ENCODE measurements at places on chromosomes 7 and 10. TPM values are rescaled to one million over a fixed set of nuclear protein-coding genes. Genes with fewer than 3 reads are reported as not detected.

DNA sequence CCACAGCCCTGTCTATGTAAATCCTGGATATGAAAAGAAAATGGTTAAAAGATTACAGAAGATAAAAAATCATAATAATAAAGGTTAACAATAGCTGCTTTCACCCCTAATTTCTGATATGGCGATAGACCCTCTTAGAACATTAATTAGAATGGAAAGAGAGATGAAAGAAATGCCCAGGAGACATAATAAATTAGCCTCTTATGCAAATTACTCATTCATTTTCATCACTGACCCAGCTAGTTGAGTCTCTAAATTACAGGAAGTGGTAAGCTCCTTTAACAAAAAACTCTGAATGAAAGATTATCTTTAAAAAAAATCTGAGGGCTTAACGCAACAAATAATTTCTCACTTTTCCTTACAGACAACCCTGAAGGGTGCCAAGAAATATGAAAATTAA lies 12.4 kb downstream of the GFRA1 start:
- H3K4me1 ChIP-seq: no peaks in the 10 kb centered on the region
- no peaks in the 10 kb centered on the region for H3K27me3 ChIP-seq
- no peaks in the 10 kb centered on the region for H3K36me3 ChIP-seq
- no peak for DNase-seq
- H3K27ac ChIP-seq: no peak overlapping the region

Gene DLX5
- total RNA-seq: not detected

DNA sequence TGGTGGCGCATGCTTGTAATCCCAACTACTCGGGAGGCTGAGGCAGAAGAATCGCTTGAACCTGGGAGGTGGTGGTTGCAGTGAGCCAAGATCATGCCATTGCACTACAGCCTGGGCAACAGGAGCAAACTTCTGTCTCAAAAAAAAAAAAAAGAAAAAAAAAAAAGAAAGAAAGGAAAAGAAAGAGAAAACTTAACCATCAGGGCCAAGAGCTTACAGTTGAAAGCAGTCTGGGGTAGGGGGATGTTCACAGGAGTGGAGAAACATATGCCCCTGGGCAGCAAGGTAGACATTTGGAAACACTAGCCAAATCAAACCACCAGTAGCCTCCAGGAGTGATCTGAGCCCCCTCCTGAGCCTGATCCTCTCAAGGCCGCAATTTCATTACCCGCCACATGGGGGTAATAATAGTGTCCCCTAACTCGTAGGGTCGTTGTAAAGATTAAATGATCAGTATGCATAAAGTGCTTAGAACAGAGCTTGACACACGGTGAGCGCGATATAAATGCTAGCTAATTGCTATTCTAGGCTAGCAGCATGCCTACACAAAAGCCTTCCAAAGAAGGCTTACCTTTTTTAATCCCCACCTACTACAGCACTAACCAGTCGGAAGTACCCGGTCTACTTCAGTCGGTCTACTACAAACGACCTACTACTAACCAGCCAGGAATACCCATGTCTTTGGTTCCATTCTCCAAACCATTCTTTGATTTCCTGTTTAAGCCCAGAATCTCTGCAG lies 274.3 kb upstream of the NEBL start:
- H3K27ac ChIP-seq: no peak overlapping the region
- H3K27me3 ChIP-seq: peaks cover 42% of the 10 kb centered on the region
- H3K4me1 ChIP-seq: peaks cover 5% of the 10 kb centered on the region
- H3K36me3 ChIP-seq: peaks cover 2% of the 10 kb centered on the region

Gene LFNG
- 109 TPM for total RNA-seq

GRCh38 chr7:79091011-79091410 lies 362.5 kb downstream of the MAGI2 start:
- H3K36me3 ChIP-seq: no peaks in the 10 kb centered on the region
- no peak overlapping the region for H3K27ac ChIP-seq
- no peak for DNase-seq
- no peaks in the 10 kb centered on the region for H3K4me1 ChIP-seq

Gene NUTM2B
- 1.7 TPM for total RNA-seq

Gene MEOX2
- total RNA-seq: not detected

DNA sequence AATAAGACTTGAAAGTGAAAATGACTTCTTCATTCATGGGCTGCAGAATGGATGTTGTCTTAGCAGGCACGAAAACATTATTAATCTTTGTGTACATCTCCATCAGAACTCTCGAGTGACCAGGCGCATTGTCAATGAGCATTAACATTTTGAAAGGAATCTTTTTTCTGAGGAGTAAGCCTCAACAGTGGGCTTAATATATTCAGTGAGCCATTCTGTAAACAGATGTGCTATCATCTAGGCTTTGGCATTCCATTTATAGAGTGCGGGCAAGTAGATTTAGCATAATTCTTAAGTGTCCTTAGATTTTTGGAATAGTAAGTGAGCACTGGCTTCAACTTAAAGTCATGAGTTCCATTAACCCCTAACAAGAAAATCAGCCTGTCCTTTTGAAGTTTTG lies 33.1 kb downstream of the PTTG1IP2 start:
- no peaks in the 10 kb centered on the region for H3K27me3 ChIP-seq
- H3K4me3 ChIP-seq: no peak overlapping the region
- no peaks in the 10 kb centered on the region for H3K4me1 ChIP-seq
- DNase-seq: no peak

Gene PKD1L1
- total RNA-seq: 0.05 TPM

GRCh38 chr7:24478137-24478655 lies 95.1 kb upstream of the PALS2 start:
- H3K4me3 ChIP-seq: no peak overlapping the region
- H3K4me1 ChIP-seq: no peaks in the 10 kb centered on the region
- H3K36me3 ChIP-seq: no peaks in the 10 kb centered on the region
- no peak for DNase-seq
- H3K27me3 ChIP-seq: peaks cover 10% of the 10 kb centered on the region

Gene OPN1SW
- not detected for total RNA-seq
